ENCODE measurements at places on chromosomes 11 and 22. TPM values are rescaled to one million over a fixed set of nuclear protein-coding genes. Genes with fewer than 3 reads are reported as not detected.

- H3K36me3 ChIP-seq, result no peaks in the 10 kb centered on the region
- no peak overlapping the region for H3K4me3 ChIP-seq
- no peak overlapping the region for H3K27ac ChIP-seq
Measured at GRCh38 chr11:35878741-35879140, 65.1 kb upstream of the LDLRAD3 start.

GRCh38 chr11:117580866-117581265 is 216.2 kb downstream of the DSCAML1 start:
- H3K4me3 ChIP-seq, result no peak overlapping the region
- DNase-seq, result no peak
- H3K36me3 ChIP-seq, result no peaks in the 10 kb centered on the region
- H3K4me1 ChIP-seq, result no peaks in the 10 kb centered on the region

GRCh38 chr11:123484448-123484847 is 54.4 kb downstream of the GRAMD1B start:
- H3K27me3 ChIP-seq, result no peaks in the 10 kb centered on the region
- no peak overlapping the region for H3K4me3 ChIP-seq
- H3K4me1 ChIP-seq, result no peaks in the 10 kb centered on the region
- no peak overlapping the region for H3K27ac ChIP-seq

GRCh38 chr11:130644187-130644586 is 195.7 kb downstream of the ADAMTS15 start:
- H3K36me3 ChIP-seq, result no peaks in the 10 kb centered on the region
- H3K4me1 ChIP-seq, result peaks cover 15% of the 10 kb centered on the region
- no peak overlapping the region for H3K4me3 ChIP-seq

DNA sequence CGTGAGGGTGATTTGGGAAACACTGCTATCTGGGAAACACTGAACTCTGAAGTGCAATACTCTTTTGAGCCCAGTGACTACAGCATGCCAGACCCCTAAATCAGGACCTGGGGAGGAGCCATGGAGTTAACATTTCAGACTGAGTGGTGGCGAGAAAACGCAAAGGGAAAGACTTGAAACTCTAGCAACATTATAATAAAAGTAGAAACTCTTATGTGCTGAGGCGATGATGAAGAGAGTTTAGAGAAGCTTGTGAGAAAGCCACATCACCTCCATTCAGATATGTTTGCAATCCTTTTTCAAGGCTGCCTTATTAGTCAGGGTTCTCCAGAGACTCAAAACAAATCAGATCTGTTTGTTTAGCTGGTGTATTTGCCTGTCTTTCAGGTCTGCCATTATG is 1.9 kb downstream of the FEN1 start:
- H3K4me3 ChIP-seq, result no peak overlapping the region
- no peak overlapping the region for H3K27ac ChIP-seq
- peaks cover 7% of the 10 kb centered on the region for H3K36me3 ChIP-seq
- peaks cover 31% of the 10 kb centered on the region for H3K4me1 ChIP-seq
- no peak for DNase-seq

GRCh38 chr11:8335683-8336082 is 72.0 kb upstream of the LMO1 start:
- no peak overlapping the region for H3K4me3 ChIP-seq
- no peaks in the 10 kb centered on the region for H3K27me3 ChIP-seq
- no peaks in the 10 kb centered on the region for H3K4me1 ChIP-seq
- no peak for DNase-seq
- H3K27ac ChIP-seq, result no peak overlapping the region
- H3K36me3 ChIP-seq, result no peaks in the 10 kb centered on the region

GRCh38 chr11:69981119-69981784 is 96.9 kb upstream of the ANO1 start:
- no peak for DNase-seq
- peaks cover 13% of the 10 kb centered on the region for H3K4me1 ChIP-seq
- no peak overlapping the region for H3K4me3 ChIP-seq
- H3K27ac ChIP-seq, result no peak overlapping the region

DNA sequence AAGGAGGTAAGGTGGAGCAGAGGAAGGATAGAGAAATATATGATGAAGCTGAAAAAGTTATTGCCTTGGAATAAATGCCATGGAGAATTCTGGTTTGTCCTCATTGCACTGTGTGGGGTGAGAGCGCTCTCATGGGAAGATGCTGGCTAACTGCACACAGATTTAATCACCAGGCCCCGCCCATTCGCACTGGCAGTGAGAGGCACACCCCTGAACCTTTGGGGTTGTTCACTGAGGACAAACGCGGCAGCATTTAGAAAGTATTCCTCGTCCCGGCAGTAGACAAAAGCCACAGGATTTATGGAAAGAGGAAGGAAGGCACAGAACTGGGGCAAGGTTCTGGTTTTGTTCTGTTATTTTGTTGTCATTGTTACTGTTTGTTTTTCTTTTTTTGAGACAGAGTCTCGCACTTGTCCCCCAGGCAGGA is 70.2 kb downstream of the MED15 start:
- H3K4me3 ChIP-seq, result no peak overlapping the region
- peaks cover 39% of the 10 kb centered on the region for H3K36me3 ChIP-seq
- no peaks in the 10 kb centered on the region for H3K27me3 ChIP-seq
- no peak for DNase-seq

The FIBIN gene
- total RNA-seq, result 54.6 TPM

The KREMEN1 gene
- total RNA-seq, result 4.3 TPM

The SLC43A3 gene
- total RNA-seq, result 35.3 TPM

Data from sigmoid colon (tissue), 7 donors.